ENCODE measurements at places on chromosomes 11 and 22. TPM values are rescaled to one million over a fixed set of nuclear protein-coding genes. Genes with fewer than 3 reads are reported as not detected.
A peak's percentile ranks its signal among the peaks of the same experiment; 100 is the strongest.

PGGHG gene
- 98.3 TPM for total RNA-seq

MAP4K2 gene
- 6.9 TPM for total RNA-seq

TRAPPC4 gene
- total RNA-seq = 13.7 TPM

MMP1 gene
- 0.28 TPM for total RNA-seq

TECTA gene
- 0.35 TPM for total RNA-seq

C22orf31 gene
- not detected for total RNA-seq

OR52I1 gene
- total RNA-seq = not detected

OR8D4 gene
- total RNA-seq = 1.4 TPM

UPK3A gene
- not detected for total RNA-seq

SPON1 gene
- total RNA-seq = 17.5 TPM

DEFB131B gene
- total RNA-seq = not detected

MB gene
- total RNA-seq = not detected

GRCh38 chr11:83054001-83054400, 17.7 kb downstream of the RAB30 start:
- DNase-seq = no peak
- H3K27me3 ChIP-seq = no peaks in the 10 kb centered on the region
- no peak overlapping the region for H3K4me3 ChIP-seq
- H3K36me3 ChIP-seq = no peaks in the 10 kb centered on the region
- no peak overlapping the region for H3K27ac ChIP-seq
- H3K4me1 ChIP-seq = peaks cover 27% of the 10 kb centered on the region

GRCh38 chr22:45424241-45424731, 10.8 kb downstream of the RIBC2 start:
- H3K27me3 ChIP-seq = no peaks in the 10 kb centered on the region
- no peak overlapping the region for H3K27ac ChIP-seq
- H3K4me3 ChIP-seq = no peak overlapping the region

- no peaks in the 10 kb centered on the region for H3K27me3 ChIP-seq
- H3K4me3 ChIP-seq = no peak overlapping the region
These were observed 19.1 kb upstream of the PARVG start for GRCh38 chr22:44161673-44162072.

DNA sequence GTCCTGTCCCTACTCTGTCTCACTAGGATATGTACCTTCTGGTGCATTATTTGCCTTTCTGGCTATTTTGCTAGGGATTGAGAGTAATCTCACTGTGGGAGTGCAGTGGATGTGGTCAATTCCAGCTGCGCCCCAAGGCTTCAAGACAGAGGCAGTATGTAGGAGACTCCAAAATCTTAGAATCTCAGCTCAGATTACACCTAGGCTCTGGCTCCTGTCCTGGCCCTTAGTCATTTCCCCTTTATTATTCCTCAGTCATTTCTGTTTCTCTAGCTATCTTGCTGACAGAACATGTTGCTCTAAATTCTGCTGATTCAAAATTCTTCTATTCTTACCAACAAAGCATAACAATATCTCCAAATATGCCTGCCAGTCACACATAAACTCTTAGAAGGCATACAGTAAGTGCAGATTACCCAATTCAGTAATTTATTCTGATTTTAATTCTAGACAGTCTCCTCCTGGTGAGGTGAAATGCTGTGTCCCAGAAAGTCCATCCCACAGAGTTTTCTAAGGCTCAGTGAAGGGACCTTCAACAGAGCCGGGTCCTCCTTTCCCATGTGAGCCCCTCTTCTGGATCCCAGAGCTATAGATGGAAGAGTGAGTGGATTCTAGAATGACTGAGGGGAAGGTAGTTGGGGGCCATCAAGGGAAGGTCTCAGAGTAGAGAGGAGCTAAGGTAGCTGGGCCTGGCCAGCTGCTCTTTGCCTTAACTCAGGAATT, 24.3 kb upstream of the GLYATL1 start:
- no peak overlapping the region for H3K27ac ChIP-seq
- no peaks in the 10 kb centered on the region for H3K36me3 ChIP-seq
- no peaks in the 10 kb centered on the region for H3K4me1 ChIP-seq
- no peaks in the 10 kb centered on the region for H3K27me3 ChIP-seq
- DNase-seq = no peak

- DNase-seq = peak; percentile 84
- H3K27ac ChIP-seq = no peak overlapping the region
- H3K36me3 ChIP-seq = no peaks in the 10 kb centered on the region
- H3K27me3 ChIP-seq = no peaks in the 10 kb centered on the region
- no peak overlapping the region for H3K4me3 ChIP-seq
- H3K4me1 ChIP-seq = no peaks in the 10 kb centered on the region
These were observed 90.8 kb upstream of the SHANK2 start for GRCh38 chr11:71342951-71343827.

- H3K27me3 ChIP-seq = no peaks in the 10 kb centered on the region
- H3K4me3 ChIP-seq = no peak within 1 kb of the TSS
- no peak within 1 kb of the TSS for H3K27ac ChIP-seq
- no peaks in the 10 kb centered on the region for H3K4me1 ChIP-seq
- DNase-seq = peak; percentile 67
These were observed at the start of gene MUC5AC for GRCh38 chr11:1157645-1158591. Gene MUC5AC (plus strand): TSS chr11:1157953. CDS start chr11:1158000, 47 bp downstream.

GRCh38 chr11:85628771-85629341, 463 bp downstream of the TMEM126B start:
- peak overlapping the region; percentile 57 for H3K4me3 ChIP-seq
- H3K36me3 ChIP-seq = no peaks in the 10 kb centered on the region
- no peaks in the 10 kb centered on the region for H3K27me3 ChIP-seq
- no peak for DNase-seq

GRCh38 chr22:27011133-27011532, 353.7 kb downstream of the MIAT start:
- no peaks in the 10 kb centered on the region for H3K36me3 ChIP-seq
- H3K4me3 ChIP-seq = no peak overlapping the region
- DNase-seq = no peak
- H3K4me1 ChIP-seq = no peaks in the 10 kb centered on the region

- H3K4me3 ChIP-seq = no peak overlapping the region
- H3K27me3 ChIP-seq = no peaks in the 10 kb centered on the region
- H3K4me1 ChIP-seq = no peaks in the 10 kb centered on the region
- no peak for DNase-seq
- no peak overlapping the region for H3K27ac ChIP-seq
- no peaks in the 10 kb centered on the region for H3K36me3 ChIP-seq
These were observed 306.0 kb downstream of the BUD13 start for GRCh38 chr11:116466801-116467200.

DNA sequence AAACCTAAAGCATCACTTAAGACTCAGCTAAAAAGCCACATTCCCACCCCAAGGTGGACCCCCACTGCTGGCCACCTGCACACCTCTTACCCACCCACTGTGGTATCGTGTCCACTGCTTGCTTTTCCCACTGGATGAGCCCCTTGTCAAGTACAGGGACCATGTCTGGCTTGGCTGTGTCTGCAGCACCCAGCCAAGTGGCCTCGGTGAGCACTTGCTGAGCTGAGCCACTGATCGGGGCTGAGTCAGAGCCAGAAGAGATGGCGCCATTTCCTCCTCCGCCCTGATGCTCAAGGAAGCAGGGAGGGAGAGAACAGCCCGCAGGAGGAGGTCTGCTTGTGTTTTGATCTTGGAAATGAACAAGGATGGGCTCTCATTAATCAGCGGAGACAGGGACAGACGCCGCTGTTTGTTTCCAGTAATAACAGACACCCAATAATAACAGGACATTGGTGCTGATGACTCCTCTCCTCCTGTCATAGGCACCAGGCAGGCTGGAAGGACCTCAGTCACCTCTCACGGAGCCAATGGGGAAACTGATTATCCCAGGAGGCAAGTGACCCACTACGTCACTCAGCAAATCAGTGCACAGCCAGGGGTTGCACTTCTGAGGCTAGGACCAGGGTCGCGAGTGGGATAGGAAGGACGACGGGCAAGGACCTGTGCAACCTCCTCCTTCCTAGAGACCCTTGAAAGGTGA, 85.2 kb upstream of the RTL6 start:
- no peaks in the 10 kb centered on the region for H3K36me3 ChIP-seq
- DNase-seq = no peak
- H3K27ac ChIP-seq = no peak overlapping the region

- no peak overlapping the region for H3K4me3 ChIP-seq
- DNase-seq = no peak
- H3K27me3 ChIP-seq = no peaks in the 10 kb centered on the region
- H3K36me3 ChIP-seq = no peaks in the 10 kb centered on the region
- H3K27ac ChIP-seq = no peak overlapping the region
- no peaks in the 10 kb centered on the region for H3K4me1 ChIP-seq
These were observed 1493.7 kb downstream of the TBC1D22A start for GRCh38 chr22:48256041-48256739.

- no peaks in the 10 kb centered on the region for H3K36me3 ChIP-seq
- H3K27ac ChIP-seq = no peak overlapping the region
- no peaks in the 10 kb centered on the region for H3K4me1 ChIP-seq
These were observed 960.0 kb upstream of the RAG2 start for GRCh38 chr11:37557990-37558389.

DNA sequence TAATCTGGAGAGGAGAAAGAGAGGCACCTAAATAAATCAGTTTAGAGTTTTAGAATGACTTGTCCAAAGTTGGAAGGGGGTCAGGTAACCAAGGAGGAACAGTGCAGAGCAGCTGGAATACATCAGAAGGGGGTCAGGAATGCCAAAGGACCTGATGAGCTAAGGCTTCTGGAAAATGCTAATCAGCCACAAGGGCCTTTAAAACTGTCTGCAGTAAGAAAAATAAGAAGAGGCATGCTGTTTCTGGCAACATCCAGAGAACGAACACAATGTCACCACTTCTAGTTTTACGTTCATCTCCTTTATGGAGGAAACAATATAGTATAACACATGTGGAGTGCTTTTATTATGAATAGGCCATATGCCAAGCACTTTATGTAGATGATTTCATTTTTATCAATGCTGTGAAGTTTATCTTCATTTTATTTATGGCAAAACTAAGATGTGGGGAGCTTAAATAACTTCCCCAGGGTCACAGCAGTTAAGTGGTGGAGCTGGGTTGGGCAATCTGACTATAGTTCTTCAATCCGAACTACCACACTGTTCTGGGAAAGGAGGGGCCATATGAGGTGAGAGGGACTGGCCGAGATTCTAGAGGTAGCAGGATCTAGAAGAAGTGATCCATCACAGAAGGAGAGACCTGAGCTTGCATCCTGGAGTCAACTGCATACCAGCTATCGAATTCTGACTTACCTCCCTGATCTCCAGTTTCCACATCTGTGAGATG, 22.6 kb downstream of the ACO2 start:
- H3K27ac ChIP-seq = no peak overlapping the region
- no peaks in the 10 kb centered on the region for H3K36me3 ChIP-seq
- H3K4me1 ChIP-seq = peaks cover 3% of the 10 kb centered on the region
- H3K4me3 ChIP-seq = no peak overlapping the region
- no peaks in the 10 kb centered on the region for H3K27me3 ChIP-seq
- DNase-seq = no peak

GRCh38 chr11:122642472-122642922, 13.0 kb upstream of the UBASH3B start:
- DNase-seq = no peak
- H3K4me1 ChIP-seq = no peaks in the 10 kb centered on the region
- no peaks in the 10 kb centered on the region for H3K36me3 ChIP-seq
- H3K4me3 ChIP-seq = no peak overlapping the region

- no peaks in the 10 kb centered on the region for H3K27me3 ChIP-seq
- H3K27ac ChIP-seq = peak overlapping the region; percentile 97
- H3K4me1 ChIP-seq = peaks cover 55% of the 10 kb centered on the region
- peak; percentile 82 for DNase-seq
- peak overlapping the region; percentile 74 for H3K4me3 ChIP-seq
These were observed 67.9 kb upstream of the WNT7B start for GRCh38 chr22:46044621-46045458.

GRCh38 chr22:36243986-36244385, 4.7 kb upstream of the APOL2 start:
- no peaks in the 10 kb centered on the region for H3K4me1 ChIP-seq
- H3K27ac ChIP-seq = no peak overlapping the region
- no peaks in the 10 kb centered on the region for H3K36me3 ChIP-seq
- peak; percentile 4 for DNase-seq

- H3K27me3 ChIP-seq = no peaks in the 10 kb centered on the region
- H3K4me1 ChIP-seq = no peaks in the 10 kb centered on the region
- no peaks in the 10 kb centered on the region for H3K36me3 ChIP-seq
- DNase-seq = no peak
- no peak overlapping the region for H3K27ac ChIP-seq
- no peak overlapping the region for H3K4me3 ChIP-seq
These were observed 69.7 kb upstream of the INCENP start for GRCh38 chr11:62054081-62054480.

DNA sequence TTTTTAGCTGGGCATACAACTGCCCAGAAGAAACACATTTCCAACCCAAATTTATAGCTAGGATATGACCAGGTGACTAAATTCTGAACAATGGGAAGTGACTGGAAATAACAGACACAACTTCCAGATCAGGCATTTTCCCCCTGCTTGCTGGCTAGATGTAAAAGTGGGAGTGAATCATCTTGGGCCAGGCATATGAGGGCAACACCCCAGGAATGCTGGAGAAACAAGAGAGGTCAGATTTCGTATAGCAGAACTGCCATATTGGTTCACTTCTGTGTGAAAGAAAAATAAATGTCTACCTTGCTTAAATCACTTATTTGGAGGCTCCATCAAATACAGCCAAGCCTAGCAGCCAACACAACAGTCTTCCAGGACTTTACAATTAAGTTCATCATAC, 7.4 kb downstream of the ATL3 start:
- no peaks in the 10 kb centered on the region for H3K27me3 ChIP-seq
- H3K36me3 ChIP-seq = no peaks in the 10 kb centered on the region
- H3K27ac ChIP-seq = no peak overlapping the region
- H3K4me3 ChIP-seq = no peak overlapping the region

DNA sequence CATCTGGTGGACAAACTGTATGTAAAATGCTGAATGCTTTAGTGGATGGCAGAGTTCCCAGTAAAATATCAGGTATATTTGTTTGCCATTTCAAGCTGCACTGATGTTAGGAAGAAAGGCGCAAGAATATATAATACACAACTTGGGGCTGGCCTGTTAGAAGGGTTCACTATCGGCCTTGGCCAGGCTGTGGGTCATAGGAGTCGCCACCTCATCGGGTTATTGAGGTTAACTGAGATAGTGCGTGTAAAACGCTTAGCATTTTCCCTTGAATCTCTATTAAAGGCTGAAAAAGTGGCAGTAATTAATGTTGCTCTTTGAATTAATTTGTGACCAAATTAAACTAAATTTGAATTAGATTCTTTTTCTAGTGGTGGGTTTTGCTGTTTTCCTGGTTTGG, 5.1 kb downstream of the FAM118A start:
- peaks cover 4% of the 10 kb centered on the region for H3K4me1 ChIP-seq
- no peaks in the 10 kb centered on the region for H3K27me3 ChIP-seq
- H3K36me3 ChIP-seq = no peaks in the 10 kb centered on the region
- H3K27ac ChIP-seq = peak overlapping the region; percentile 48
- DNase-seq = no peak

GRCh38 chr11:22898036-22898435, 37.8 kb upstream of the CCDC179 start:
- no peaks in the 10 kb centered on the region for H3K27me3 ChIP-seq
- H3K36me3 ChIP-seq = no peaks in the 10 kb centered on the region
- no peak for DNase-seq
- no peaks in the 10 kb centered on the region for H3K4me1 ChIP-seq

DNA sequence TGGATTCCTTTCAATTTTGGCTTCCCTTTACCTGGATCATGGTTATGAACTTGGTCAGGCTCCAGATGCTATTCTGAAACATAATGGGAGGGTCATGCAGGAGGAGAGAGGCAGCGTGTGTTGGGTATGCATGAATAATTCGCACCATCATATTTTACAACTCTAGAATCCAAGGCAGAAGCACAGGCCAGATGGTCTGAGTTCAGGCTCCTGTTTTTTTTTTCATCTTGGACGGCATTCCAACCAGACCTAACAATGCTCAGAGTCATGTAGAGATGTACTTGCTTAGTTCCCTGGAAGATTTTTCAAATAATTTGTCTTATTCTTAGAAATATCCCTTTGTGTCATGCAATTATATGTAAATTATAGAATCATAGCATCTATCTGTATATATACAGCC, 393.5 kb downstream of the JRKL start:
- no peaks in the 10 kb centered on the region for H3K4me1 ChIP-seq
- no peak for DNase-seq
- no peaks in the 10 kb centered on the region for H3K27me3 ChIP-seq
- H3K27ac ChIP-seq = no peak overlapping the region
- H3K4me3 ChIP-seq = no peak overlapping the region
